ENCODE measurements at places on chromosomes 6 and 20.

DNA sequence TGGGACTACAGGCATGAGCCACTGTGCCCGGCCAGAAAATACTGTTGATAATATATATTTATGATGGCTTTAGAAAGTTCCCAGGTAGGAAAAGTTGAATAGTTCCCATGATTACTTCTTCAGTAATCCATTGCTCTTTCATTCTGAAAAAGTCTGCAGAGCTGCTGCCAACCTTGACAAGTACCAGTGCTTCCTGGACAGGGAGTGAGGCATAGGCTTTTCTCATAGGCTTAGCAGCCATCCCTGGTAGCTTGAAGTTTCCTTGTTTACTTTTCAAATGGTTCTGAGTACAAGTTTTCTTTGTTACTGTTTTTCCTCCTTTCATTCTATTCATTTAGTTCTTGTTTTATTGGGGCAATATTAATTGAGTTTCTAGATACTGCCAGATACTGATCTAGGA is 7.8 kb downstream of the RWDD1 start:
- no peak for DNase-seq

- DNase-seq = no peak
Observed at GRCh38 chr6:98832284-98833056, 1.9 kb upstream of the POU3F2 start.

DNA sequence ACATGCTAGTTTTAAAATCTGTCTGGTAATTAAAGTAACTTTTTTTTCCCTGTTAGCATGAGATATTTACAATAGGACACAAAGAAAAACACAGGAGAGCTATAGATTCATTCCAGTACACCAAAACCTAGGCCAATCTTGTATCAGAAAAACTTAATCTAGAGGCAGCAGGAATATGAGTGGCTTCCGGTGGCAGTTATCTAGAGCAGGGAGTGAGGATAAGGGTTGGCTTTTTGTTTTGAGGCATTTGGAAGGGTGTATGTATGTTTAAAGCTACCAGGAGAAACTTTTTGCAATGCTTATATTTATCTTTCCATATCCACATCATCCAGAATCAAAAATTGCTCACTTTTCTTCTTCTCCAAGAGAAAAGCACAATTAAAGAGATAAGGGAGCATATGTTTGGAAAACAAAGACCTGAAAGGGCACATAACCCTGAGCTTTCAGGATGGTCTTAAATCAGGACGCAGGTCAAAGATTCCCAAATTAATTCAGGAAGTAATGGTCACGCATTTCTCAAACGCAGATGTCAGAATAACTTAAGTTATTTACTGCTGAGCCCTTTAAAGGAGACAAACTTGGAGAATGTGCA is 13.1 kb downstream of the TFAP2A start:
- DNase-seq = no peak

DNA sequence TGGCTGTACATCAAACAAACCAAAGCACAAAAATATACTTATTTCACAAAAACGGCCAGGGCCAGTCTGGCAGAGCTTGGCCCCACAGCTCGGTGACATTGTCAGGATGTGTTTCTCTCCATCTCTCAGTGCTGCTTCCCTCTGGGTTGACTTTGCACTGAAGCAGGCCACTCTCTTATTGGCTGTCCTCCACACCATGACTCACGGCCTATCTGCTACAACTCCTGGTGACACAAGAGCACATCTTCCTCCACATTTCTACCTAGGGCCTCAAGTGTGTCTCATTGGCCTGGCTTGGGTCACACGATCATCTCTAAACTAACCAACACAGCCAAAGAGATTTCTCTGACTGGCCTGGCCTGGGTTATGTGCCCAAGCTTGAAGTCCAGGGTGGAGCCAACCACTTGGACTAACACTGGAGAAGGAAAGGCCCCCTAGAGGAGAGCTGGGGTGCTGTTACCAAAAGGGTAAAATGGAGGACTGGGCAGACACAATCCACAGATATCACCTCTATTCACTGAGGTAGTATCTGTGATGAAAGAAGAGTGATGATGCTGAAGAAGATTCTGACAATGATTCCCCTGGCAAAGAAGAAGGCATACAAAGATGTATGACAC is 159.8 kb upstream of the TSHZ2 start:
- DNase-seq = no peak

- DNase-seq = no peak
Observed at GRCh38 chr6:132910759-132911158, 96.4 kb downstream of the RPS12 start.

DNA sequence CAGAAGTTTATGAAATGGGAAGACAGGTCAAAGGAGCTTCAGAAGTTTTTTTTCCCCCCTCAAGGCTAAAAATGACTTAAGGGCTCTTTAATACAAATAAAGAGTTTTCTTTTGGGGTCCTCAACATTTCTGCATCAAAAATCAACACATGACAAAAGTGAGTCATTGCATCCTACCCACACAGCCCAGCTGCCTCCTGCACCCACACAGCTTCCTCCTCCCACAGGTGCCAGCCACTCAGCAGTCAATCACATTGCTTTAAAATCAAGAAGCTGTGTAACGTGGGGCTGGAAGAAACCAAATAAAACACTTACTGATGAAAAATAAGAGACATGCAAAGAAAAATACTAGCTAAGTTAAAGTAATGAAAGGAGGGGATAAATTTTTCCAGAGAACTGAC is 68.5 kb downstream of the MAP3K5 start:
- DNase-seq = no peak

- no peak for DNase-seq
Observed at GRCh38 chr6:116572162-116572561, 858 bp downstream of the RWDD1 start.

DNA sequence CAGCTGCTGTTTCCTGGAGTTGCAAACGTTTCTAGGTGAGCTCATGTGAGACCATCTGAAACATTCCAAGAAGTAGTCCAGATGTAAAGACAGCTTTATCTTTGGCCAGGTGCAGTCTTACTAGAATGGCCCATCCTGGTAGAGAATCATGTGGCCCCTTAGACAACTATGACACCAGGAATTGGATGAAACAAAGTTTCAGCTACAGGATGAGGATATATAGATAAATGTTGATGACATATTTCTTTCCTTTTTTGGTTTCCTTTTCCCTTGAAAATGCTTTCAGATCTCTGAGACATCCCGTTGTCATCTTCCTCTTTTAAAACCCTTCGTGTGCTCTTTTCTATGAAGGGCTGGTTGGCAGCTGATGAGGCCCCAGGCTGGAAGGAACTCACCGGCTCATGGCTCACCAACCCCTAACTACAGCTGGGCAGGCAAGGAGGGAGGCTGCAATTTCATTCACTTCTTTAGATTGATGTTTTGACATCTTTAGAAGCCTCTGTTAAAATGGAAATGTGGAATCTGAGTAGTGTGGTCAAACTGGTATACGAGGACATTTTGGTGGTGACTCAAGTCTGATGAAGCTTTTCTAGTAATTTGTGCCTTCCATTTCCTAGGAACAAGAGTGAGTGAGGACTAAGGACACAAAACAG is 167.9 kb upstream of the TNFAIP3 start:
- no peak for DNase-seq

DNA sequence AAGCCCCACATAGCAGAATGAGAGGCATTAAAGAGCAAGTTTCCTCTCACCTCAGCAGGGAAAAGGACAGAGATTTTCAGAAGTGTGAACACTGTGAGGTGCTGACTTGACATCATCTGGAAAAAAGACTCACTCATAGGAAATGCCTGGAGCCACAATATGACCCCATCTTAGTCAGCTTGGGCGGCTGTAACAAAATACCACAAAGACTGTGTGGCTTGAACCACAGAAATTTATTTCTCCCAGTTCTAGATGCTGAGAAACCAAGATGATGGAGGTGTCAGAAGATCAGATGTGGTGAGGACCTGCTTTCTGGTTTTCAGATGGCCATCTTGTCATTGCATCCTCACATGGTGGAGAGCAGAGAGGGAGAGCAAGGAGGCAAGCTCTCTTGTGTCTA is 253.1 kb downstream of the ADGB start:
- no peak for DNase-seq

DNA sequence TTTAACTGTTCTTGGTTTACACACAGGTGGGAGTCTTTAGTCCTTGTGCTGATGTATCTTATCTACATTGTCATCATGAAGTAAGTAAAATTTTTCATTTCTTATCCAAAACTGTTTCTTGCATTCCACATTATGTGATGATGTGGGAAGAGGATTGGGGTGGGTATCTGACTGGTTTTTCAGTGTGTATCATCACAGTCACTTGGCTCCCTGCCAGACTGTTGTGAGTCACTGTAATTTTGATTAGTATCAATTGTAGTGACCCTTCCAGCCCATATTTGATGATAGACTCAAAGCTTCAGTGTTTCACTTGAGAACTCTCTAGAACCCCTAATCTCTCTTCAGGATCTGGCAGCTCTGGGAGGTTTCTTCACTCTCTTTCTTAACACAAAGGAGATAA is 84.5 kb upstream of the RIN2 start:
- DNase-seq = no peak

GRCh38 chr6:31776989-31777666 is at the start of gene VWA7:
Gene VWA7 (minus strand): TSS chr6:31777328. CDS start chr6:31776779, 549 bp downstream.
- DNase-seq = no peak

GRCh38 chr20:4483486-4483885 is 238.2 kb upstream of the PRND start:
- DNase-seq = no peak

DNA sequence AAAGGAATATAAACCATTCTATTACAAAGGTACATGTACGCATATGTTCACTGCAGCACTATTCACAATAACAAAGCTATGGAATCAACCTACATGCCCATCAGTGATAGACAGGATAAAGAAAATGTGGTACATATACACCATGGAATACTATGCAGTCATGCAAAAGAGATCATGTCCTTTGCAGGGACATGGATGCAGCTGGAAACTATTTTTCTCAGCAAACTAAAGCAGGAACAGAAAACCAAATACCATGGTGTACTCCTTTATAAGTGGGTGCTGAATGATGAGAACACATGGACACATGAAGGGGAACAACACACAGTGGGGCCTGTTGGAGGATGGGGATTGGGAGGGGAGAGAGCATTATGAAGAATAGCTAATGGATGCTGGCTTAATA is 104.6 kb upstream of the CENPW start:
- DNase-seq = no peak

GRCh38 chr6:47967843-47968242 is 143.2 kb downstream of the PTCHD4 start:
- no peak for DNase-seq

DNA sequence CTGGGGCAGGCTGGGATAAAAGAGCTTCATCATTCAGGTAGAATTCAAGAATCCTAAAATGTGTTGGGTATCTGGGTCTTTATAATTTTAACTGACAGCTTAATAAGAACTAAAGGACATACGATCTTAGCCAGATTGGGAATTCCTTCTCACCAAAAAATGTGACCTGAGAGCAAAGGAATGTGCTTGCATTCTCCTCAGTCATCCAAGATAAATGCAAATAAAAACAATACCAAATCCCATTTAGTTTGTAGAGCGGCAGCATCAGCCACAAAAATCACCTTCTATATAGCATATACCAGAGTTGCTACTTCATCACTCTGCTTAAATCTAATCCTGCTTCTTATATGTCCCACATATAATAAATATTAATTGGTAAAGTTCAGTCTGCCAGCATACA is 16.9 kb downstream of the USP49 start:
- DNase-seq = no peak

- DNase-seq = no peak
Observed at GRCh38 chr20:60430516-60431001, 472.3 kb downstream of the CDH26 start.
